ENCODE measurements at places on chromosomes 6 and 20. TPM values are rescaled to one million over a fixed set of nuclear protein-coding genes. Genes with fewer than 3 reads are reported as not detected.

- DNase-seq = no peak
These were observed 618 bp downstream of the RTN4IP1 start for GRCh38 chr6:106628658-106629102.

Gene KHDC1L
- total RNA-seq = not detected

GRCh38 chr20:2655331-2656116, 3.1 kb downstream of the NOP56 start:
- no peak for DNase-seq

Gene CHRNA4
- total RNA-seq = 0.06 TPM

Gene TGM3
- not detected for total RNA-seq

GRCh38 chr20:44586289-44586911, 4.0 kb downstream of the PKIG start:
- no peak for DNase-seq

Measured in upper lobe of right lung (tissue), 1 donor.